ENCODE measurements at places on chromosomes 2 and 18. TPM values are rescaled to one million over a fixed set of nuclear protein-coding genes. Genes with fewer than 3 reads are reported as not detected.

CXCR2 gene
- total RNA-seq: not detected

OSR1 gene
- total RNA-seq: 117 TPM

MEIS1 gene
- 78.2 TPM for total RNA-seq

TOGARAM2 gene
- under 0.01 TPM for total RNA-seq

VWC2L gene
- not detected for total RNA-seq

WBP1 gene
- 27.6 TPM for total RNA-seq

GALNT5 gene
- total RNA-seq: 11.4 TPM

SERPINB7 gene
- total RNA-seq: 0.27 TPM

UGT1A8 gene
- total RNA-seq: 0.09 TPM

SEPTIN10 gene
- 137 TPM for total RNA-seq

POTEJ gene
- not detected for total RNA-seq

METAP1D gene
- total RNA-seq: 4.0 TPM

DOK1 gene
- 11.4 TPM for total RNA-seq

Measured in fibroblast of the aortic adventitia (primary cell).